ENCODE measurements at places on chromosomes 7 and 10.

DNA sequence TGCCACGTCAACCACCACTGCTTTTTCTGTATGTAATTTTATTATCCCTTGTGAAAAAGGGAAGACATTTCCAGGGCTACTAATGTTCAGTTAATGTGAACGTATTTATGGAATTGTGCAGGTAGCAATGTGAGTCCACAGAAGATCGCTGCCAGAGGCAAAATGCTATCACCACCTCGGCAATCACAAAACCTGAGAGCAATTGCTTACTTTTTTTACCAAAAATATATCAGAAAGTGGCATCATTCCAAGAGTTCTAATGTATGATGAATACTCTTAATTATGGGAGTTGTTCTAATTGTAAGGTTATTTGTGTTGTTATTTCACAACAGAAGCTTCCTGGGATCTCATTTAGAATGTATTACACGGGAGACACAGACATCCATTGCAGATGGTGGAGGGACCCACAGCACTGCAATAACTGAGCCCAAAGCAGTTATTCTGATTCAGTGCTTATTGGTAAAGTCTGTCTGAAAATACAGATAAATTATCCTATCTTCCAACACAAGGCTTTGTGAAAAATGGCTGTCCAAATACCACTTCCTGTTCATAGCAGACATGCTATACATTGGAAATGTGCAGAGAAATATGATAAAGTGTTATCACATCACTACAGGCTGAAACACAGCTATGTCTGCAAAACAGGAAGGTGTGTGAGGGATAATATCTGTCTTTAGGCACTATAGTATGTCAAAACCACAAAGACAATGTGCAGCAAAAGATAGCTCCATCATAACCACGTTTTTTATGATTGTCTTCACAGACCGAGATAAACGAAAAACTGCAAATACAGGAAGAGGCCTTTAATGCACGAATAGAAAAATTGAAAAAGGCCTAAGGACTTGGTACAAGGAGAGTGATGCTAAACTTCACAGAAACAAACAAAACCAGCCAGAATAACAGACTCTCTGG lies 102.7 kb downstream of the CABCOCO1 start:
- no peak overlapping the region for H3K4me3 ChIP-seq
- DNase-seq: peak; percentile 21
- no peaks in the 10 kb centered on the region for H3K27me3 ChIP-seq
- no peaks in the 10 kb centered on the region for H3K36me3 ChIP-seq
- peaks cover 19% of the 10 kb centered on the region for H3K4me1 ChIP-seq

DNA sequence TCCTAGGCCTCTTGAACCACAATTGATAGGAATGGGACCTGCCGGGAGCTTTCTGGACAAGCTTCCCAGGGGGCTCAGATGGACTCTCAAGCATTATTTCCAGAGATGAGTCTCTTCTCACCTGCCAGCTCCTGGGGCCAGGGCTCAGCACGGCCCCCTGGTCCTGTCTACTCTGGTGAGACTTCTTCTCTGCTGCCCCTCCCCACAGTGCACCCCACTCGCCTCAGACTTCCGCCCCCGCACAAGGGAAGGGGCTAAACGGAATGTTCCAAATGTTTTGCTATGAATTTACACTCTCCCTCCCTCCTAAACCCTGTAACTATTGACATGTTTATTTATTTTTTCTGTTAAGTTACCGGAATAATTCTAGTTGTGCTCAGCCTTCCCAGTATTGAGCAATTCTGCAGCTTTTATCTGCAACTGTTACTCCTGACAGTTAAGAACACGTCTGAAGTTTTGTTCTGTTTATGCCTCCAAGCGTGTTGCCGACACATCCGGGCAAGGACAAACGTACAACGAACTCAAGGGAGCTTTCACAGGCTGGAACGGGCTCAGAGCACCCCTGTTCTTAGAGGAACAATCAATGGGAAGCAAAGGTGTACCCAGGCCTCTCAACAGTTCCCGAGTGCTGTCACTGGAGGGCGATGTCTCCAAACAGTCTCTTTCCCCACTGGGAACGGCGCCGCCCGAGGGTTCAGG lies 55.2 kb downstream of the FHIP2A start:
- peaks cover 7% of the 10 kb centered on the region for H3K4me1 ChIP-seq
- no peak overlapping the region for H3K4me3 ChIP-seq
- H3K27me3 ChIP-seq: no peaks in the 10 kb centered on the region
- no peaks in the 10 kb centered on the region for H3K36me3 ChIP-seq

GRCh38 chr7:151905353-151905752 lies 28.4 kb upstream of the PRKAG2 start:
- no peaks in the 10 kb centered on the region for H3K4me1 ChIP-seq
- DNase-seq: no peak
- no peak overlapping the region for H3K27ac ChIP-seq
- no peaks in the 10 kb centered on the region for H3K27me3 ChIP-seq
- H3K4me3 ChIP-seq: no peak overlapping the region
- H3K36me3 ChIP-seq: no peaks in the 10 kb centered on the region

DNA sequence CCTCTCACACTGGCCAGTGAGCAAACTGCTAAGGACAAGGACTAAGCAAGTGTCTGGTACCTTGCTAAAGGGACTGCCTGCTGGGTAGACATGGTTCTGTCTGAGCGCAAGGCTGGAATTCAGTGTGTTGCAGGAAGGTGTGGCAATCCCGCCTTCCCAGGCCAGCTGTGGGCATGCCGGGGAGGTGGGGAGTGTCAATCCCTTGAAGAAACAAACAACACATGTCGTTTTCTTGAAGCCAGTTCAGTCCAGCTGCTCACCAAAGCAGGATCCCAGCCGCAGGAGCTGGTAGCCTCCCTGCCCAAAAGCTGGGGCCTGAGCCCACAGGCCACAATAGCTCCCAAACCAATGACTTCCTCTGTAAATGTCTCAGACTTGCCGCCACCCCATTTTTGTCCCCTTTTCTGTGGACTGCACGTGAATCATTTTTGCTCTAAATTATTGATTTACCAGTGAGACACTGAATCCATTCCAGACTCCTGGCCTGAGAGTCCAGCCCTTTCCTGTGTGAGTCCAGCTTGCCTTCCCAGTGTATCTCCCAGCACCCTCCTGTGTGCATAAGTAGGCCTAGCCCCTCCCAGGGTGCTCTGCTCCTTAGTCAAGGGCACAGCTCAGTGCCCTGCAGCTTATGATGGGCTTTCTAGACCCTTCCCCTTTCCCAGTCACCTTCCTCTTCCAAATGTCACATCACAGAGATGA lies 166.8 kb downstream of the RGS10 start:
- no peak overlapping the region for H3K27ac ChIP-seq
- H3K4me1 ChIP-seq: no peaks in the 10 kb centered on the region
- DNase-seq: no peak
- peaks cover 6% of the 10 kb centered on the region for H3K36me3 ChIP-seq
- no peaks in the 10 kb centered on the region for H3K27me3 ChIP-seq

DNA sequence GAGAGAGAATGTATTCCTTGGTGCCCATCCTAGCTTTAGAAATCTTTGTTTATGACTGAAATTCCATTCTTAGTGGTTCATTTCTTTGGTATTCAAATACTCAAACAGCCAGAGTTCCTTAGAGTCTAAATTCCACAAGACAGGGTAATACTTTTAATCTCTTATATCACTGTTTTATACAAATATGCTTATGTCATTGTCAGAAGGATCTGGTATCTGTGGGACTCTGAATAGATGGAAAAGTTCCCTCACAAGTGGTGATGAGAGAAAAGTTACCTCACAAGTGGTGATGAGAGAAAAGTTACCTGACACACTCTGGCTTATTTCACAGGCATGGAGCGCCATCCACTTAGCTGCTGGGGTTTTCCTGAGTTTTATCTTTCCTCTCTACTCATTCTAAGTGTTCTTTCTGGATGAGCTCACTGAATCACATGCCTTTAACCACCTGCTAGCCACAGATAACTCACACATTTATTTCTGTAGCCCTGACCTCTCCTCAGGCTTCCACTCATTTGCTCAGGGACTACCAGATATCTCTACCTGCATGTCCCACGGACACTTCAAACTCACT lies 784.0 kb downstream of the SUGCT start:
- no peak overlapping the region for H3K27ac ChIP-seq
- no peaks in the 10 kb centered on the region for H3K27me3 ChIP-seq
- DNase-seq: no peak
- no peaks in the 10 kb centered on the region for H3K36me3 ChIP-seq

DNA sequence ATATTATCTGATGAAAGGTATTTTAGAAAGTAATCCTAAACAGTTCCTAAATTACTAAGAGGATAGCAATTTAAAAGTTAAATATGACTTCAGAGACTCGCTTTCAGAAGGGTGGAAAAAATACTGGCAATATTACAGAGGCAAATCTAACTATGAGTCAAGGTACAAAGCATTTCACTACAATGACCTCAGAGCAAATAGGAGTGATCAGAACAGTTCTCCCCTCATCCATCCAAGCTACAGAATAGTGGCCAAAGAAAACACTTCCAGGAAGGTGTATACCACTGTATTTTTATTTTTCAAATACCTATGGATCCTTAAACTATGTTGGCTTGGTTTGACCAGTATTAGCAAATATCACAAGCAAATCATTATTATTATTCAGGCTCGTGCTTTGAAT lies 112.8 kb upstream of the ODAD2 start:
- no peak overlapping the region for H3K4me3 ChIP-seq
- no peaks in the 10 kb centered on the region for H3K36me3 ChIP-seq
- no peaks in the 10 kb centered on the region for H3K4me1 ChIP-seq
- H3K27me3 ChIP-seq: no peaks in the 10 kb centered on the region
- H3K27ac ChIP-seq: no peak overlapping the region

DNA sequence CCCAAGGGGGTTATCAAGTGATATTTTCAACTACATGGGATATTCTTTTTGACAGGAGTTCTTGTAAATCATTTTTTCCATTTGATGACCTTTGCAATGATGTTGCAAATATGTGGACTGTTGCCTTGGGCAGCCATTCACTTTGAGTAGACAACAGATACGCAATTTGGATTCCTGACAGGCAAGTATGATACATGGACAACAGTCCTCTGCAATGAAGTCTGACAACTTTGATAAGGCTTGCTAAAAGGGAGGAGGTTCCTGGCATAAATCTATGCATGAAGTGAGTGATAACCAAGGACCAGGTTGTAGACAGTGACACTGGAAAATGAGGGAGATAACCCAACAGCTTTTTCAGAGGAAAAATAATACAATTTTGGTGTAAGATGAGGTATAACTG lies 17.7 kb downstream of the LRRD1 start:
- H3K27me3 ChIP-seq: no peaks in the 10 kb centered on the region
- H3K27ac ChIP-seq: no peak overlapping the region
- H3K36me3 ChIP-seq: no peaks in the 10 kb centered on the region
- DNase-seq: no peak
- H3K4me1 ChIP-seq: no peaks in the 10 kb centered on the region

- no peaks in the 10 kb centered on the region for H3K27me3 ChIP-seq
- H3K36me3 ChIP-seq: no peaks in the 10 kb centered on the region
- DNase-seq: no peak
- no peaks in the 10 kb centered on the region for H3K4me1 ChIP-seq
- H3K4me3 ChIP-seq: no peak overlapping the region
- H3K27ac ChIP-seq: no peak overlapping the region
Observed at GRCh38 chr10:47113907-47114500, 186.0 kb upstream of the GDF10 start.

GRCh38 chr7:106152313-106152665 lies 40.2 kb upstream of the SYPL1 start:
- peaks cover 4% of the 10 kb centered on the region for H3K4me1 ChIP-seq
- H3K27me3 ChIP-seq: peaks cover 7% of the 10 kb centered on the region
- no peak overlapping the region for H3K4me3 ChIP-seq

- DNase-seq: no peak
- no peaks in the 10 kb centered on the region for H3K27me3 ChIP-seq
- H3K36me3 ChIP-seq: peaks cover 11% of the 10 kb centered on the region
- H3K4me3 ChIP-seq: no peak overlapping the region
Observed at GRCh38 chr10:35074266-35074665, 15.9 kb downstream of the CUL2 start.

All from DND-41 (cell line).